ENCODE measurements at places on chromosomes 3 and 15. TPM values are rescaled to one million over a fixed set of nuclear protein-coding genes. Genes with fewer than 3 reads are reported as not detected.

Gene LSM3
- 20.0 TPM for total RNA-seq

Gene DLG1
- 57.6 TPM for total RNA-seq

Gene C3orf38
- total RNA-seq, result 17.8 TPM

Gene STRIT1
- total RNA-seq, result not detected

Gene RABL3
- 37.1 TPM for total RNA-seq

GRCh38 chr15:98427321-98427720, 221.0 kb upstream of the IGF1R start:
- no peak for DNase-seq

GRCh38 chr3:78507196-78507984, 1260.4 kb downstream of the ROBO1 start:
- no peak for DNase-seq

- DNase-seq, result peak; percentile 83
Observed at GRCh38 chr3:112132975-112133448, at the start of gene GCSAM. Gene GCSAM (minus strand): TSS chr3:112133248. CDS start chr3:112133120, 128 bp downstream.

- no peak for DNase-seq
Observed at GRCh38 chr15:53869044-53869805, 109.0 kb upstream of the UNC13C start.

DNA sequence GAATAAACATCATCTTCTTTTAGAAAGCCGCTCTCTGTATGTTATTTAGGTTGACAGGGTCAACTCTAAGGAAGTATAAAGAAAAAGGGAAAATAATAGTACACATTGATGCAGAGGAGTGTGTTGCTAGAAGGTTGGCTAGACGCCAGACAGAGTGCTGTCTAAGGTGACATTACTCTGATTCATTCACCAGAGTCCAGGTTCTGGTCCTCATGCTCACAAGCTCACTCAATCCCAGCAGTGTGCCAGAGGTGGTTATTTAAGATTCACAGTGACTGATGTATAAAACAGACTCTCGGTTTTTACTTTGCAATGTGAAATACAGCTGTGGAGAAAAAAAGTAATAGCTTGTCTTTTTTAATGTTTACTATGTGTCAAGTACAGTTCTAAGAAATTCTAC, 1.7 kb downstream of the CFAP44 start:
- DNase-seq, result no peak

DNA sequence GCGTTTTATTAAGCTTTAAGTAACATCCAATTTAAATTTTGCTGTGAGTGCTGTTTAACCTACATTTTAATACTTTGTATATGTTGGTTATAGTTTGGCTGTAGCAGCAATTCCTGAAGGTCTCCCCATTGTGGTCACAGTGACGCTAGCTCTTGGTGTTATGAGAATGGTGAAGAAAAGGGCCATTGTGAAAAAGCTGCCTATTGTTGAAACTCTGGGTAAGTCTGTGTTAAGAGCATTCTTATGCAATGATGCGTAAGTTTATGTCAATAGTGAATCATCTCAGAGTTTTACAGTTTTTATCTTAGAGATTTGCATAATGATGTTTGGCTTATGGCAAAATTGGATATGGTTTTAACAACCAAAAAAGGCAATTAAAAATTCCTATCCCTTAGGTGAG, 62.7 kb downstream of the ASTE1 start:
- no peak for DNase-seq

DNA sequence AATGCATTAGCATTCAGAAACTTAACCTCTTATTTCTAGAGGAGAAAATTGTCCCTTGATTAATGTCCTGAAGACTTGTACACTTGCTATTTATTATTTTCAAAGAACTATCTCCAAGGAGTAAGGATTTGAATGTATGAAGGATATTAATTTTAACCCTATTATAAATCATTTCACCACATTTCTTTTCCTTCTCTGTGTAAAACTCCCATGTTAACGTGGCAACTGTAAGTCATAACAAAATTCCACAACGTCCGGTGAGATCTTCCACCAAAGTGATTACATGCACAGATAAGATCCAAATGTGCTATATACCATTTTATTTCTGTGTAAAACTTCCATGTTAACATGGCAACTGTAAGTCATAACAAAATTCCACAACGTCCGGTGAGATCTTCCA, 229.1 kb upstream of the ARHGEF26 start:
- no peak for DNase-seq

DNA sequence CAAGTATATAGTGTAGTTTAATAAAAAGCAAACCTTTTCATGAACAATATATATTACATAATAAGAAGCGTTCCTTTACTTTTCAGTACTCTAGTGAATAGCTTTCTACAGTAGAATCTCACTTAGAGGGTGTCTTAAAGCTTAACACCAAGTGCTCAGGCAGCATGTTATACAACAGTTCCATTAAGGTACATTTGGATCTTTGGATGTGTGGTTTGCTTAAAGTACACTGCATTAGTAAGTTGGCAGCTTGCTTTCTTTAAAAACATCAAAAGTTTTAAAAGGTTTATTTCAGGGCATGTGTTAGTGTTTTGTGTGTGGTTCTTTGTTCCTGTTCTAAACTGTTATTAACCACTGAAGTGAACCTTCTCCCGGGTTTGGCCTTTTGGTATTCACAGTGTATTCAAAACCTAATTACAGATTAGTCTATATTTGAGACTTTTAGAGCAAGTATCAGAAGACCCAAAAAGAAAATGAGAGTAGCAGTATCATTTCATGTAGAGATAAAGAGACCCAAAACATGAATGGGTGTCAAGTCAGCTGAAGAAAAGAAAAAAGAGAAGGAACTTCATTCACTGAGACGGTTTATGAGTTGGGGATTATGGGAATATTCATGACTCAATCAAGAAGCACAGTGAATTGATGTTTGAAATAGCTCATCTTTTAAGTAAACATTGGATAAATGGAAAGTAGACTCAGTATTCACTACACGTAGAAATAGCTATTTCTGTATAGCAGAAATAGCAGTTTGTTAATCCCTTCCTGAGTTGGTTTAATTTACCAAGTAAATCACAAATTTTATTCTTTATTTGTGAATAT, 93.9 kb downstream of the OPA1 start:
- DNase-seq, result no peak

DNA sequence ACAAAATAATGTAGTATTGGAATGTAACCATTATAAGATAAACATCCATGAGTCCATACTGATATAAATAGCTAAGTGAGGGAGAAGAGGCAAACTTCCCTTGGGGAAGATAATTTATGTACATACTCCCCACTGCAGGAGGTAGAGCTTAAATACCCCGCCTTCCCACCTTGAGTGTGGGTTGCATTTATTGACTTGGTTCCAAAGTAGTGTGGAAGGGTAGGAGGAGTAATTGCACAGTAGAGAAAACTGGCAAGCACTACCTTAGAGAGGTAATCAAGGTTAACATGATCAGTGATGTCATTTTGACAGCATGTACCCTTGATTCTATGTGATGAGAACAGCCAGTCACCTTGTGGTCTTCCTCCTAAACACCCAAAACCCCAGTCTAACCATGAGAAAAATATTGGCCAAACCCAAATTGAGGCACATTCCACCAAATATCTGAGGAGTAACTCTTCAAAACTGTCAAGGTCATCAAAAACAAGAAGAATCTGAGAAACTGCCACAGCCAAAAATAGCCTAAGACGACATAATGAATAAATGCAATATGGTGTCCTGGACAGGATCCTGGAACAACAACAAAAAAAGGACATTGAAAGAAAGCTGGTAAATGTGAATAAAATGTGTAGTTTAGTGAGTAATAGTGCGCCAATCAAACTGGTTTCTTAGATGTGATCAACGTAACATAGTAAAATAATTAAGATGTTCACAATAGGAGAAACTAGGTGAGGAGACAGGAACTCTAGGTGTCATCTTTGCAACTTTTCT, 774 bp upstream of the CNOT10 start:
- DNase-seq, result no peak

DNA sequence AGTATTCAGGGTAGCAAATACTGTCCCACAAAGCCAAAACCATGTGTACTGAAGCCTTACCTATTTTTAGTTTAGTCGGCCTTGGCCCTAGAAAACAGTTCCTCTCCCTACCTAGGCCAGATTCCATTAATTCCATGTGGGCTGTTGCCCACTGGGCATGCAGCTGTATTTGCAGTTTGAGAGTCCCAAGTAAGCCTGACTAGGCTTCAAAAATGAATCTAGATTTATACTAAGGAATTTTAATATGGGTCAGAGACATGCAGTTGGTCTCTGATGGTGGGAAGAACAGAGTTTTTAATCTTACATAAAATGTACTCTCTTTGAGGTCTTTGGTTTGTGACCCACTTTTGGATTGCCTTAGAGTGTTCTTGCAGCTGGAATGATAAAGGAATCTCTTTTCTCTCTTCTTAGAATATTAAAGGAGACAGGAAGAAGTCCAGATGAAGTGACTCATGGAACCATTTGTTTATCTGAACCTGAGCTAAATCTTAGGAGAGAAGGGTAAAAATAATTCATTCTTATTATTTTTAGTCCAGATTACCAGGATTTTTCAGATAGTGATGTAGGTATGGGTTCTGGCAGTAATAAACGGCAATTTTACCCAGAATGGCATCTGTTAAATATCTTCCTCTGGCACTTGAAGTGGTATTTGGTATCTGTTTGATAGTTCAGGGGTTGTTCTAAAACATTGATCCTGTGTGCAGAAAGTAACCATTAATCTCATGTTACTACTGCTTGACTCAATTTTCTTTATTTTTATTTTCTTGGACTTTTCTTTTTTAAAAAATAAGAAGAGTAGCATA, 33.8 kb downstream of the GLCE start:
- DNase-seq, result no peak

DNA sequence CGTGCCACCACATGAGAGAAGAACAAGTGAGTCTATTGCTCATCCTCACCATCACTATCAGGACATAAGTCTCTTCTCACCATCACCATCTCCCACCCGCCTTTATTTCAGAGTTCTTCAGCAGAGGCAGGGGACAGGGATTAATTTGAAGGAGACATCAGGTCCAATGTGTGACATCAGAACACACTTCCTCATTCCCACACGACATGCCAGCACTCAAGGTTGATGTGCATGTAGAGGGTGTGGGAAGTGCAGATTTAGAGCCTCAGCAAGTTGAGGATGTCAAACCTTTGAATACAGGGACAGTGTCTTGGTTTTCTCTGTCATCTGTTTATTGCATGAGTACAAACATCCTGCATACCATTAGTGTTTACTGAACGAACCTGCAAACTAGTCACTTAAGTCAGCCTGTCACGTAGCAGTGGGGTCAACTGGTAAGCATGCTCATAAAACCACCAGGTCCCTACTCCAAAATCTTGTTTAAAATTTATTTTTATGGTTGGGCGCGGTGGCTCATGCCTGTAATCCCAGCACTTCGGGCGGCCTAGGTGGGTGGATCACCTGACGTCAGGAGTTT, 104.4 kb downstream of the MYLK start:
- no peak for DNase-seq

GRCh38 chr15:66043264-66043663, 174.0 kb downstream of the RAB11A start:
- DNase-seq, result no peak

DNA sequence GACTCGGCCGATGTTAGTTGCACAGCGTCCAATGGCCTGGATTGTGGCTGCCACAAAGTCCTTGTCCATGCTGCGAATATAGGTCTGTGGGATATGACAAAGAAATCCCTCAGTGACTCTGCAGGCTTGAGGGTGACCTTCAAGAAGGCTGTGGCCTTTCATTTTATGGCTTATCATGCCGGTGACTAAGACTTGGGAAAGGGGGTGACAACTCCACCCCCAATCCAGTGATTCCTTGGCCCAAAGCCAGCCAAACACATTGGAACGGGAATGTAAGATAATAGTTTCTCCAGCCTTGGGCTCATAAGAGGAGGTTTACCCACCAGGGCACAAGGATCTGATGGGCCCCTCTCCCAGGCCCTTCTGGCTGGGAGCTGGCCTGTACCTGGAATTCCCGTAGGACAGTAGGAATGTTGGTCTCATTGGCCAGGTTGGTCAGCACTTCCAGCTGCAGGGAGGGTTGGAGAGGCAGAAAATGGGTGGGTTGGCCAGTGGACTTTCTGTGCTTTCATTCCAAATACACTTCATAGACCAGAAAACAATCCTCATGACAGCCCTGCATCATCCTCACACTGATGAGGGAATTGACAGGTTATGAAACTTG, 30.7 kb upstream of the CPEB1 start:
- no peak for DNase-seq

DNA sequence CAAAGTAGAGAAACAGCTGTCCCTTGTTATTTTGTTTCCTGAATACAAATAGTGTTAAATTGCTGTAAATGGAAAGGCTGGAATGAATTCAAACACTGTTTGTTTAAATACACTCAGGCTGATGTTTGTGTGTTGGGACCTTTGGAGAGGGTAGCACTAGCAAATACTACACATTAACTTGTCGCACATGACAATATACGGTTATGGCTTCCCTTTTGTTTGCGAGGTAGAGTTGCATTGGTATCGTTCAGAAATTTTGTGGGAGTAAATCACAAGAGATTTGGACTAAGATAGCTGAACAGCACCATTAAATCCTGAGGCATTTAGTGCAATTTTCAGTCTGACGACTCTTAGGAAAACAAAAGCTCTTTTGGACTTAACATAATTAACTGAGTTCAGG, 213.0 kb upstream of the ROBO2 start:
- no peak for DNase-seq

- DNase-seq, result no peak
Observed at GRCh38 chr3:42020684-42021307, 58.9 kb upstream of the ULK4 start.

DNA sequence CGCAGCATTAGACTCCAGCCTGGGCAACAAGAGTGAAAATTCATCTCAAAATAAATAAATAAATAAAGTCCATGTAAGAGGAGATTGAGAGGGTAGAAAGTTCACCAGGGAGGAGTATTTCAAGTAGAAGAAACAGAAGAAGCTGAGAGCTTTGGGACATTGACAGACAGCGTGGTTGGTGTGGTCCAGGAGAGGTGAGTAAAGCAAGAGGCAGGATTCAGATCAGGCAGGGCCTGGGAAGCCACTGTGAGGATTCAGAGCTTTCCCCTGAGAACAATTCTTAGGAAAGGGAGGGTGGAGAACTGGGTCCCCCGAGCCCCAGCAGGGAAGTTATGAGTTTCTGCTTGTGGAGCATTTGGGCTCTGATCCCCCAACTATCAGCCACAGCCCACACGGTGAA, 54.2 kb upstream of the AMOTL2 start:
- DNase-seq, result no peak

DNA sequence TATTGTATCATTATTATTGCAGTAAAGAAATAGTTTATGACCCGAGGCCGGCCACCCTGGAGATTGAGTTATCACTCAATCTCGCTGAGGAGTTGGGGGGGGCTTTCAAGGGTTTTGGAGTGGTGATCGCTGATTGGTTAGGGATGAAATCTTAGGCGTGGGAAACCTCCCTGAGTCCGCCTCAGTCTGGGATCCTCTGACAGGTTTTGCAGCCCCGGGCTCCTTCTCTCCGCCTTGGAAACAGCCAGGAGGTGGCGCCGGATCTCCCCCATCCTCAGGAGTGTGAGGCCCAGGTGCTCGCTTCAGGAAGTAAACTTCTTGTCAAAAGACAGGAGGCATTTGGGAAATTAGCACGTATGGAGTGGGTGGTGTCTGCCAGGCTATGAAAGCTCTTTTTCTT, 41.1 kb upstream of the SEC61A1 start:
- peak; percentile 41 for DNase-seq

- no peak for DNase-seq
Observed at GRCh38 chr3:121624147-121624899, 31.1 kb downstream of the FBXO40 start.

Data from activated CD8-positive, alpha-beta T cell treated with anti-CD3 and anti-CD28 coated beads for 36 hours (primary cell).